Right hindlimb (tissue), 1 donor: ENCODE measurements at places on chromosomes 5 and 9.
A peak's percentile ranks its signal among the peaks of the same experiment; 100 is the strongest.

DNA sequence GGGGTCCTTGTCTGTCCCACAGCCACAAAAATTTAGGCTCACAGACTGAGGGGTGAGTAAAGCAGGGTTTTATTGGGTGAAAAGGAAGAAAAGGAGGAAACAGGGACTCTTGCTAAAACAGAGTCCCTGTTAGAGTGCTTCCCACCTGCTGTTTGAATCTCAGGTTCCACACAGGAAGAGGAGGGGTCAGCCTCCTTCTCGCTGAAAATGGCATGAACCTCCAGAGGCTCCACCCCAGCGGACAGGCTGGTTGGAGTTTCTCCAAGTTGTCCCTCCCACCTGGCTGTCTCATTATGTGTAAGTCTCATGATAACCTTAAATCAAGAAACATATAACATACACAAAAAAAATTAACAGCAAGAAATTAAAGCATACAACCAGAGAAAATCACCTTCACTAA lies 28.3 kb upstream of the UHRF2 start:
- DNase-seq = no peak

GRCh38 chr9:114002986-114003350 lies 75.1 kb downstream of the AMBP start:
- DNase-seq = no peak

- no peak for DNase-seq
These were observed 9.9 kb downstream of the DIRAS2 start for GRCh38 chr9:90632647-90633207.

DNA sequence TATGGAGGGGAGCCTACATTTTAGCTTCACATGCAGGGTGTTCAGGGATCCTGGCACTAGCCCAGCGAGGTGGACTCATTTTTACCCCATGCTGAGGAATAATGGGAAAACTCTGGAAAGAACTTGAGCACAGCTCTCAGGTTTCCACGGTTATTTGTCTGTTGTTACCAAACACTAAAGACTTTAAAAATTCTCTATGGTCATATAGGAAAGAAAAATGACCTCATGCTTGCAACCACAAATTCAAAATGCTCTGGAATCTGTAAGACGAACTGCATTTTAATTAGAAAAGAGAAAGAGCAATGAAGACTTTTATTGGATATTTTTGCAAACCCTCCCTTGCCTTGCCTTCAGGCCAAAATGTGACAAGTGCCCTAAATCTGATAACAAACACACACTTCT lies 606.9 kb downstream of the EBF1 start:
- DNase-seq = peak; percentile 75

- DNase-seq = no peak
These were observed 38.0 kb upstream of the OSMR start for GRCh38 chr5:38807570-38808483.

DNA sequence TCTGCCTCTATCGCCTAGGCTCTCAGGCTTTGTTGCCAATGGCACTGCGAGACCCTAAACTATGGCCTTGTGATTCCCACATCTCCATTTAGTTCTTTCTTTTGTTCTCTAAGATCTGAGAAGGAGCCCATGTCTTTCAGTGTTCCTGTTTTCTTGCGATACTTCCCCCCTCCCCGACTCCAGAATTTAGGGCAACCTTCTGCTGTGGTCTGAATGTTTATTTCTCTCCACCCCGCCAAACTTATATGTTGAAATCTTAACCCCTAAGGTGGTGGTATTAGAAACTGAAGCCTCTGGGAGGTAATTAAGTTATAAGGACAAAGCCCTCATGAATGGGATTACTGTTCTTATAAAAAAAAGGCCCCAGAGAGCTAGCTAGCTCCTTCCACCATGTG lies 6.4 kb downstream of the TMC1 start:
- no peak for DNase-seq

- no peak for DNase-seq
These were observed 90.7 kb downstream of the LPAR1 start for GRCh38 chr9:110947491-110948044.

DNA sequence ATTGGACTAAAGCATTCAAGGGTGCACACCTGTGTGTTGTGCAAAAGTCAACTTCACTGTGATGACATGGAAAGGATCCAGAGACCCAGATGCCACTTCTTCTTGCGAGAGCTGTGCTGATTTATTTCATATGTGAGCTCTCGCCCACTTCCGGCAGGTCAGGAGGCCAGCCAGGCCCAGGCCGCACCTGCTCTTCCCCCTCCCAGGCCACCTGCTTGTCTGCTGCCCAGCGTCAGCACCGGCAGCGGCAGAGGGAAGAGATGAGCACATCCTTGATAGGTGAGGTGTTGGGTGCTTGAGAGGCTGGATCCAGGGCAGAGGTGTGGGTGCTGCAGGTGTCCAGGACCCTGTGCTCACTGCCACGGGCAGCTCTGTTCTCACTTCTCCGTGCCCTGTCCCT lies 242.9 kb downstream of the FANCC start:
- no peak for DNase-seq

DNA sequence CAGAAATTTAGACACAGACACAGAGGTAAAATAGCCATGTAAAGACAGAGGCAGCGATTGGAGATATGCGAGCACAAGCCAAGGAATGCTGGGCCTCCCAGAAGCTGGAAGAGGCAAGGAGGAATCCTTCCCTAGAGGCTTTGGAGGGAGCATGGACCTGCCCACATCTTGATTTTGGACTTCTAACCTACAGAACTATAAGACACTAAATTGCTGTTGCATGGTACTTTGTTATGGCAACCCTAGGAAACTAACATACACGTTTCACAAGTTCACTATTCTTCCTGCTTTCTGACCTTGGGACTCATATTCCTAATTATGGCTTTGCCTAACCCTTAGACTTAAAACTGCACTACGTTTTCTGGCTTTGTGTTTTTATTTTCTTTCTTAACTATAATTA lies 4.6 kb upstream of the LURAP1L start:
- DNase-seq = no peak

DNA sequence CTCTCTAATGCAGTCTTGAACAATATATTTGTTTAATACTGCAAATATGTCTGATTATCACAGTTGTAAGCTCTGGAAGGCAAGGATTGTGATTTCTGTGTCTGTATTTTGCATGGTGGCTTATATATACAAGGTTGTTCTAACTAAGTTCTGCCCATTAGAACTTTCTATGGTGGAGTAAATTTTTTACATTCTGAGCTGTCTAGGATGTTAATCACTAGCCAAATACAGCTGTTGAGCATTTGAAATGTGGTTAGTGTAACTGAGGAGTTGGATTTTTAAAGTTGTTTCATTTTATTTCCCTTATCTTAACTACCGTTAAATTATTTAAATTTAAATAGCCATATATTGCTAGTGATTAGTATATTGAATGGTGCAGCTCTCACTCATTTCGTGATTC lies 64.3 kb upstream of the DMRTA1 start:
- DNase-seq = no peak

GRCh38 chr5:27312291-27312893 lies 274.0 kb upstream of the CDH9 start:
- DNase-seq = no peak

GRCh38 chr9:107938801-107939386 lies 449.3 kb upstream of the KLF4 start:
- no peak for DNase-seq

GRCh38 chr5:136590581-136590980 lies 225.2 kb upstream of the TRPC7 start:
- DNase-seq = no peak
